CD8-positive, alpha-beta T cell (primary cell): ENCODE measurements at places on chromosomes 5 and 9.

DNA sequence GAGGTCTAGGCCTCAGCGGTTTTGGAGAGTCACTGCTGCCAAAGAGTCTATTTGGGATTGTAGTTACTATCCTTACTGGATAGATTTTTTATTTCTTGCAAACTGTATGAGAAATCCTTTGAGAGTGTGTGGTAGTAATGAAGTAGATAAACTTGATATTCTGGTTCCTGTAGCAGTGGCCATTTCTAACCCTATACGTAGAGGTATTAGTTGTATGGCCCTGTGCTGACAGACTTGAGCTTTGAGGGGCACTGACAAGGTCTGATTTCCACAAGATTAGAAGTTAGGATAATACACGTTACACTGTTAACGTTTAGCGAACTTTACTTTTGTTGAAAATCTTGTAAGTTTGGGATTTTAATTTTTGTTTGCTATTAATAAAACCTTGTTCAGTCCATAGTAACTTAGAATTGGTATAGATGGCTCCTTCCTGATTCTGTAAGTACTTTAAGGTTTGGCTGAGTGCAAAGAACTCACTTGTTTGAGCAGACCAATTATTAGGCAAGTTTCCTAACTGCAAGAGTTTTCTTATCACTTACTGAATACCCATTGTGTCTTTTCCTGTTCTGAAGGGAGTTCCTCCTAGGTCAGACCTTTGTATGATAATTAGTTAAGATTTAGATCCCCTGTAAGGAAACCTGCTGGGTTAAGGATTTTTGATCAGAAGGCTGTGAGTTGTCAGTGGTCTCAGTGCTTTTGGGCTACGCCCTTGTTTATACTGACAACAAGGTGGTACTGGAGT, 31.4 kb downstream of the GCNT1 start:
- DNase-seq, result no peak

DNA sequence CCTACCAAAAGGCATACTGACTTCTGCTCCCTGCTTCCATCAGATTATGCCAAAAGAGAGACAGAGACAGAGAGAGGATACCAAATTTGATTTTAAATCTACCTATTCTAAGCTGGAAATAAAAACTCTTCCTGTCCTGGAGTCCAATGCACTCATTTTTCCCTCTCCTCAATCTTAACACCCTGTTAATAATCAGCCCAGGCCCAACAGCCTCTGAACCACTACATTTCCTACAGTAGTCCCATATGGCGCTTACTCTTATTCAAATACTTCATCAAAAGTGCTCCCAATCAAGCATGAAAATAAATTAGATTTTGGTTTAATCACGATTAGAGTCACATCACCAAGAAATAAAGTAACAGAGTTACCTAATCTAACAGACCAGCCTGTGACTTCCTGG, 152.3 kb downstream of the TSSK1B start:
- no peak for DNase-seq

DNA sequence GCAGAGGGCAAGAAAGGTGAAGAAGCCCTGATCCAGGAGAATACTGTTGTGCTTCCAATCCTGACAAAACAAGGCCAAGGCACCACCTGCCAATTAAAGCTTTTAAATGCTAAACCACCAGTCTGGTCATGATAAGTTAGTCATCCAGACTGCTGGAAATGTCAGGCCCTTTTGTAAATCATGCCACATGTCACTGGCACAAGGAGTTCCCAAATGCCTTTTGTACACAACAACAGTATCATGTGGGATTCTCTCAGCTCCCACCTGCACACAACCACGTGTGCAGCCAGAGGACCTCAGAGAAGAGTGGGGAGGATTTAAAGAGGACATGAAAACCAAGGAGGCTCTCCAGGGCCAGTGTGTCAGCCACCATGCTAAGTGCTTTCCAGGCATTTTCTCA, 99.3 kb downstream of the CDK5RAP2 start:
- no peak for DNase-seq

- DNase-seq, result no peak
Observed at GRCh38 chr5:176929654-176930053, 30.5 kb upstream of the HK3 start.

- DNase-seq, result no peak
Observed at GRCh38 chr5:123398058-123398733, 25.0 kb downstream of the CEP120 start.

- no peak for DNase-seq
Observed at GRCh38 chr9:109086221-109086620, 33.5 kb downstream of the TMEM245 start.

DNA sequence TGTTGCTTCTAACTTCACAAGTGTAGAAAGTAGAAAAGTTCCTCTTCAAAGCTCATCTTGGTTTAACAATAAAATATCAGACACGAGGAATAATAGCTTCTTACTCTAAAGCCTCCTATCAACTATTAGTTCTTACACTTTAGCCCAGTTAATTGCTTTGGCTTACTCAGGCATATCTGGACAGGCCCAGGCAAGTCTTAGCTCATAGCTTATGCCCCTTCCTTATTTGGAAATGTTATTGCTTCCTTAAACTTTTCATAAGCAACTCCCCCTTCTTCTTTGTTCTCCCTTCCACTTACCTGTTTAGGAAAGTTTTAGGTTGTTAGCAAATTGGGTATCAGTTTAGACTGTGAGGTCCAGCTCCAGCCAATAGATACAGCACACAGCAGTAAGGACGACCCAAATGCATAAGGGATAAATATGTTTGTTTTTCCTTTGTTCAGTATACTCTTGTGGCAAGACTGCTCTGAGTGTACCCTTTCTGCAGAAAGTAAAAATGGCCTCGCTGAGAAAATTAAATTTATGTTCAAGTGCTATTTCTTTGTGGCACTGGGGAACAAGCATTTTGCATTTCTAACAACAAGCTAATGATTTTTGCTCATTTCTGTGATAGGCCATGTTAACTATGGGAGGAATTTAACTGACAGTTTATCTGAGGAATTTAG, 162.1 kb downstream of the SMC2 start:
- no peak for DNase-seq

GRCh38 chr5:151222054-151222789, 1.7 kb downstream of the CCDC69 start:
- no peak for DNase-seq

DNA sequence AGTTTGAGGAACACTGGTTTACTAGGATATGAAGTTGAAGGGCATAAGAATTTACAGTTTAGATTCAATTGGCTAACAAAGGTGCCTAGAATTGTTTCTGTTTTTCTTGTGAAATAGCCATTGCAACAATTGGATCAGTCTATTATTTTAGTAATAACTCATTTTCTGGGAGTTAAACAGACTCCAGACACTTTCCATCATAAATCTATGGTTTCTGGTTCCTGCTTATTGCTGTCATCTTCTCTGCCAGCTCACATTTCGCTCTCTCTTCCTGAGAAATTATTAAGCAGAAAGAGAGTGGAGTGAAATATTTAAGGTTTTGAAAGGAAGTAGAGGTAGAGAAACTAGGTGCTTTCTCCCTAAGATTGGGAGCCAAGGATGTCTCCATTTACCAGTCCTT, 165.1 kb upstream of the PRR16 start:
- no peak for DNase-seq

DNA sequence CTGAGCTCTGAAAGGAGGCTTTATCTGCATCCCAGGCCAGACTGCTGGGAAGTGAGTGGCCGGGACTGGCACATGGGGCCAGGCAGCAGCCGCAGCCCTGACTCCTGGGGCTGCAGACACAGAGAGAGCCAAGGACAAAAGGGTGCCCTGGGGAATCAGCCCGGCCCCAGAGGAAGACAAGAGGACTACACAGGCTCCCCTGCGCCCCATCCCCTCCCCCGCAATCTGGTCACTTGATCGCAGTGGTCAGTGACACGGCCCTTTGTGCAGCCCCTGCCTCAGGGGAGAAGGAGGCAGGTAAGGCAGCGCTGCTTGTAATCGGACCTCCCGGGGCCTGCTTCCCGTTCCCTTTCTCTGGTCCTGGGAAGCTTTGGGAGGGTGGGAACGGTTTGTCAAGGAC, 55.5 kb upstream of the FUBP3 start:
- no peak for DNase-seq
